ENCODE measurements at places on chromosomes 13 and 19.

GRCh38 chr13:99422586-99423220 lies 78.6 kb upstream of the TM9SF2 start:
- DNase-seq: no peak

GRCh38 chr13:52345048-52345447 lies 60.9 kb downstream of the THSD1 start:
- DNase-seq: no peak

GRCh38 chr13:113933901-113934300 lies 40.0 kb downstream of the C13orf46 start:
- DNase-seq: no peak

DNA sequence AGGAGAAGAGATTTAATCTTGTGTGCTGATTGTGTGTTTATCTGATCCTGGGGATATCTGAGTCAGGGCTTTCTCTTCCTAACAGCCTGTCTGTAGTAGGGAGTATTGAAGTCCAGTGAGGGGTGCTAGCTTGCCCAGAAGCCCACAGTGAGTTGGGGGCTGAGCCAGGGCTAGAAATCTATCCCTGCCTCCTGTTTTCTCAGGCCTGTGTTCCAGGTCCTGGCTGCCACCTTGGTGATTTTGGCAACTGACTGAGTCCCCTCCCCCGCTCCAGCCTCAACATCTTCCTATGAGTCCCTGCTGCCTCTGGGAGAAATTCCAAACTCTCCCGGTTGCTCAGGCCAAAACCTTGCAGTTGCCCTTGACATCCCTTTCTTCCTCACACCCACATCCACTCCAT lies 7.7 kb upstream of the NOVA2 start:
- no peak for DNase-seq

GRCh38 chr13:93375491-93375890 lies 148.9 kb downstream of the GPC6 start:
- no peak for DNase-seq

GRCh38 chr13:112885782-112886268 lies 83.2 kb upstream of the MCF2L start:
- DNase-seq: no peak

DNA sequence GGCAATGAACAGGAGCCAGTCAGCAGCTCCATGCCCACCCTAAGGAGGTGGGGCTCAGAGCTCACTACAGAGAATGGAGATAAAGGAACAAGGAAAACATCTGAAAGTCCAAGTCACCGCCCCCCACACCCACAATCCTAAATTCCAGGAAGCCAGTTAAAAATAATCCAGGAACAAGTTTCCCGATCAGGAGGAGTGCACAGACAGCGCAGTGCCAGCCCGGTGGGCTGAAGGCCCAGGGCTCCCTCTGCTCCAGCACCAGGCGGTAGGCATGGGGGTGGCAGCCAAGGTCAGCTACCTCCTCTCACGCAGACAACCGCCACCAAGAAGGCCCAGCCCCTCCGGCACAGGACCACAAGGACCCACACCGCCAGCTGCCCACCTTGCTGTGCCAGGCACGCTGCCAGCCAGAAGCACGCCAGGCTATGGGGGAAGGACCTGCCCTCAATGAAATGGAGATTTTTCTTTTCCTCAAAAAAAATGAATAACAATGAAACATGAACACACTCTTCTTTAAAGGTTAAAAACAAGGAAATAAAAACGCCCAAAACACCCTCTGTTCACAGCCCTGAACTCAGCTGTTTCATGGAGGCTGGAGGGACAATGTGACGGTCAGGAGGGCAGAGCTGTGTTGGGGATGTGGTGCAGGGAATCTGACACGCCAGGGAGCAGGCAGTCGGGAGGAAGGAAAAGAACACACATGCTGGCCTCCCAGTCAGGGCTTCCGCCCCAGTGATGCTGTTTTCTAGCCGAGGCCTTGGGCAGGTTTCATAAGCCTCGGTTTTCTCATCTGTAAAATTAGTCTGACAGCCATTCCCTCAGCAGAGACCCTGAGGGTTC lies 11.0 kb downstream of the STK24 start:
- DNase-seq: no peak

DNA sequence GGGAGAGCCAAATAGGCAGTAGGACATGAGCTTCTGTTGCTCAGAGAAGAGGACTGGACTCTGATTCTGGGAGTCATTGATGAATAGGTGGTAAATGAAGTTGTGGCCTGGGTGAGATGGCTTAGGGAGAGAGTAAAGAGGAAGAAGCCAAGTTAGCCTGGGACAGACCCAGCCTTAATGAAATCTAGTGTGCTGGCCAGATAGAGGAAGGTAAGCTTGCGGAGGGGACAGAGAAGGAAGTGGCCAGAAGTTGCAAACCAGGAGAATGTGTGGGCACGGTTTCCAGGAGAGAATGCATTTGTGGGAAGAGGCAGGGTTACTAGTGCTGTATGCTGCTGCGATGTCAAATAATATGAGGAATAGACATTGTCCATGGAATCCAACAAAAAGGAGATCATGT lies 83.3 kb upstream of the OLFM4 start:
- DNase-seq: no peak

DNA sequence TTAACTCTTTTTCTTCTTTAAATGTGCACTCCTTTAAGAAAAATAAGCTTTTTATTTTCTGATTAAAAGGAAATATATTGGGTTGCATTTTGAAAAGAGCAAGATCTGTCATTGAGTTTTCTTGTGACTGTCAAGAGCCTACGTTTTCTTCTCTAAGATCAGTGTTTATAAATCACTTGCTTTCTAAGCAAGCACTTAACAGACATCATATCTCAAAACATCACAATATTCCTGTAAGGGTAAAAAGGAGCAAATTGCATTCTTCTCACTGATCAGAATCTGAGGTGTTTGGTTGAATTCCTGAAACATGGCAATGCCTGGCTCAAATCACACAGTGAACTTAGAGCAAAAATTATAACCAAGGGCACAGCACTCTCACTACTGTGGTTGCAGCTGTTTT lies 231.3 kb downstream of the PCDH17 start:
- no peak for DNase-seq

DNA sequence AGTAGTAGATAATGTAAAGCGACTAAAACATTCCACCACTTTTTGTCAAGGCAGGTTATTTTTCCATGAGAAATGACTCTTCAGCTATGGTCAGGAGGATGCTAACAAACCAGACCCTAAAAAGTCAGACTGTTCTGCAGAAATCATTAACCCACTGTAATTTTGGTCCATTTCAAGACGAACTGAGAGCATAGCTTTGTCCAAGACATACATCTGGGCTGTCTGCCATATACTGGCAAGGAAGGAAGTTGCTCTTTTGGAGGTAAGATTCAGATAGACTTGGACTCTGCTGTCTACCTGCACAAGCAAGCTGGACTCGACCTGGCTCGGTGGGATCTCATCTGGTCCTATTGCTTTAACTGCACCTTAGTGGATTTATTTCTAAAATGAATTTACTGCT lies 207.8 kb downstream of the POSTN start:
- no peak for DNase-seq

GRCh38 chr13:44125943-44126469 lies 246.3 kb downstream of the LACC1 start:
- DNase-seq: no peak

DNA sequence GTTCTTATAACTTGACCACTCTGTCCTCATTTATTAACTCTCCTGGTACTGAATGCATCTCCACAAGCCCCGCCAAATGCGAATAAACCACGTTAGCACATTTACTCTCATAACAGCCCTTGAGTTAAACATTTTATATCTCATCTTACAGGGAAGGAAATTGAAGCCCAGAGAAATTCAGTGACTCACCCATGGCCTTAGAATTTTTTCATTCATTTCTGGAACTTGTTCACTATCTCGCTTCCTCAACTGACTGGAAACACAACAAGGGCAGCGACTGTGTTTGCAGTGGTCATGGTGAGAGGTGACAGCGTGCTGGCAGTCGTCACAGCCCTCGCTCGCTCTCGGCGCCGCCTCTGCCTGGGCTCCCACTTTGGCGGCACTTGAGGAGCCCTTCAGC lies 39.5 kb downstream of the SERP2 start:
- no peak for DNase-seq

DNA sequence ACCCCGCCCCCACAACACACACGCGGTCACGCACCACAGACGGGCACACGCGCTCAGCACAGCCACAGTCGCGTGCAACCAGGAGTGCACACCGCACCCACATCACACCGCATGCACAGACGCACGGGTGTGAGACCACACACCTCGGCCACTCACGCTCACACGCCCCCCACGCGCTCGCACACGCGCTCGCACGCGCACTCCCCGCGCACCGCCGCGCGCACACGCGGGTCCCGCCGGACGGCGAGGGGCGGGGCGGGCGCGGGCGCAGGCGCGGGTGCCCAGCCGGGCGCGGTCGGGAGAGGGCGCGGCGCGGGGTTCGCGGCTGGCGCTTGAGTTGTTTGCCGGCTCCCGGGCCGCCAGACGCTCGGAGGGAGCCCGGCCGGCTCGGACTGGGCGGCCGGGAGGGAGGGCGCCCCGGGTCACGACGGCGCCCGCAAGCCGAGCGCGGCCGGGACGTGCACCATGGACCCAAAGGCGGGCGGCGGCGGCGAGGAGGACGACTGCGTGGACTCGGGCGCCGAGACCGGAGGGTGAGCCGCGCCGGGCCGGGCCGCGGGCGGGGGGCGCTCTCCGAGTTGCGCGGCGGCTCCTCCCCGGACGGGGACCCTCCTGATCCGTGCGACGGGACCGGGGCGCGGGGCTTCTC lies at the start of gene FAM124A:
TSS of gene FAM124A (plus strand) at position 362 of the 649 bp plus-strand sequence. CDS start at position 466, 104 bp downstream.
- DNase-seq: peak; percentile 37

DNA sequence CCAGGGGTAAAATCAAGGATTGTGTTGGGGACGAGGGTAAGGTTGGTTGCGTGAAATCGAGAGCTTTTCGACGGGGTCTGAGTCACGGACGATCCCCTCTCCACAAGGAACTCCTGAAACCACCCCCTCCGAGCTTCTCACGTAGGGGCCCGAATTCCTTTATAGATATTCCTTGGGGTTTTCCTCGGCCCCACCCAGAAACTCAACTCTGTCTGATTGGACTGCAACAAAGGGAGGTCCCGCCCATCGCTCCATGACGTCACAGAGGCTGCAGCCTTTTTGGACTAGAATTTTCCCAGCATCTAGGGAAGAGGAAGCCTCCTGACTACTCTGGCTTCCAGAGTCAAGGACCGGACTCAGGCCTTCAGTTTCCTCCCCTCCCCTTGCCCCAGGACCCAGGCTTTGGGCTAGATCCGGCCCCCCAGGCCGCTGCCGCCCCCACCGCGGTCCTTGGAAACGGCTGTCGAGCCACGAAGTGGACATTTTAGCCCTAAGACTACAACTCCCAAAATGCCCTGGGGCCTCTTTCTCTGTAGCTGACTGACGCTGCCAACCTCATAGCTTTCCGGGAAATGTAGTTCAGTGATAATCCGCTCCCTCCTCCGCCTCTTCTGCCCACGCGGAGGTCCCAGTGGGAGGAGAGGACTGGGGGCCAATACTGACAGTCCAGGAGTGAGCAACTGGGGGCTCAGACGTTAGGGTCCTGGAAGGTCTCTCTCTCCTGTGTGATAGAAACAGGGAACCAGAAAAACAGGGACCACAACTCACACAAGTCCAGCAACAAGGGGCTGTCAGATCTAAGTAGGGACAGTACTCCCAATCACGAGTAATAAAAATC lies at the start of gene IZUMO1:
TSS of gene IZUMO1 (minus strand) at position 172 of the 838 bp plus-strand sequence. CDS start 1,050 bp downstream, outside the sequence.
- DNase-seq: peak; percentile 32

DNA sequence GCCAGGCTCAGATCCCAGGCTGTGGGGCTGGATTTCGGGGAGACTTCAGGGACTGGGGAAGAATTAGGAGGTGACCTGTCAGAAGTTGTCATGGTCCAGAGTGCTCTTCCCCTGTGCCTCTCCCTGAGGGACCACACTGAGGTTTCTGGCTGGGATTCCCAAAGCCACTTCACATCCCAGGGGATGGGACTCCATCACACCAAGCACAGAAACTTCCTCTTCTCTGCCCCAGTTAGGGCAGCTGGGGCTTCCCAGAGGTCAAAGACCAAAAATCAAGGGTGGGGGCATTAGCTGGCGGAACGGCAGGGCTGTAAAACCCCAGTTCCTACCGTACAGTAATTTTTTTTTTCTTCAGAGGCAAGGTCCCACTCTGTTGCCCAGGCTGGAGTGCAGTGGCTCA lies 7.4 kb downstream of the FCER2 start:
- no peak for DNase-seq

DNA sequence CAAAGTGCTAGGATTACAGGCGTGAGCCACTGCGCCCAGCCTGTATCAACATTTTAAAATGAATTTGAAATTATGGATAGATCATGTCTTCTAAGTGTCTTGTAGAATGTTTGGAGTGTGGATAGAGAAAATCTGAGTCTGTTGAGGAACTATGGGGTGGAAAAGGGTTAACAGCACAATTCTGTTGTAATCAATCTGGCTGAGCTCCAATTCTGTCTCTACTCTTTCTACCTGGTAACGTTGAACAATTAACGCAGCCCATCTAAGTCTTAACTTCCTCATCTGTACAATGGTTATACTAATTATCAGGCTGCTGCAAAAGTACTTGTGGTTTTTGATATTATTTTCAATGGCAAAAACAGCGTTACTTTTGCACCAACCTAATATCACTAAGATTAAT lies 4.1 kb downstream of the FPR2 start:
- no peak for DNase-seq

DNA sequence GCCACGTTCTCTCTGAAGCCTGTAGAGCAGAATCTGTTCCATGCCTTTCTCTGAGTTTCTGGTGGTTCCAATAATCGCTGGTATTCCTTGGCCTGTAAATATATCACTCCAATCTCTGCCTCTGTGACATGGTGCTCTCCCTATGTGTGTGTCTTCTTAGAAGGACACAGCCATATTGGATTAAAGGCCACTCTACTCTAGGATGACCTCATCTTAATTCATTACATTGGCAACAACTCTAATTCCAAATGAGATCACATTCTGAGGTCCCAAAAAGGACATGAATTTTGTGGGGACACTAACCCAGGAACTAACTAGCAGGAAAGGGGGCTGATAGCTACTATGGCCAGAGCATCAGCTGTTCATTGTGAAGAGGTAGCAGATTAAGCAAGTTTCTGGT lies 110.7 kb downstream of the KLF12 start:
- DNase-seq: no peak

DNA sequence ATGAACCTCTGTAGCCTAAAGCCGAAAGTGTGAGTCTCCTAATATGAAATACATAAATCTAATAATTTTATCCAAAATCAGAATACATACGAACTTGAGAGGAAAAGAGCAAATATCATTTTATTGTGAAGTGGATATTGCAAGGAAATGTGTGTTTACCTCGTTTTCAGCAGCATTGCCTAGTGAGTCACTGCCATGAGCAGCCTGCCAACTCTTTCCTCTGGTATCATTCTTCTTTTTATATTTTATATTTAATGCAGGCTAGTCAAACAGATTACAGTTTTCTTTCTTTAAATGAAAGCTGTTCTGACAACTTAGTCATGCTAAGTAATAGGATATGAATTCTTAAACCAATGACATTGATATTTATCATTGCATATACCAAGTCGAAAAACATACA lies 44.2 kb downstream of the EDNRB start:
- DNase-seq: no peak

DNA sequence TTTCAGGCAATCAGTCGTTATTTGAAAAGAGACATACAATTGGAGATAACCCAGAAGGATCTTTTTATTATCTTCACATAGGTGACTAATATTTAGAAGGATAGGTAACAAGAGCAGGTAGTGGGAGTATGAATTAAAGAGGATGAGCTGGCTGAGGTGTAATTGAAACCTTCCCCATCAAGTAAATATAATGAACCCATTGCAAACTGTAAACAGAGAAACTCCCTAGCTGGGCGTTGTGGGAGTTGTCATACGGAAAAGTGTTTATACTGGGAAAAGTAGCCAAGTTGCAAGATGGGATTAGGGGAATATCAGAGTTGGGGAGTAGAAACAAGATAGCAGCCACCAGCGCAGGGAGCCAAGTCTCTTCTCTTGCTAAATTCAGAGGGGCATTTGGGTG lies 448.4 kb downstream of the COG6 start:
- no peak for DNase-seq
